ENCODE measurements at places on chromosomes 4 and X.

GRCh38 chr4:124396333-124396732 lies 316.2 kb downstream of the ANKRD50 start:
- DNase-seq: no peak

DNA sequence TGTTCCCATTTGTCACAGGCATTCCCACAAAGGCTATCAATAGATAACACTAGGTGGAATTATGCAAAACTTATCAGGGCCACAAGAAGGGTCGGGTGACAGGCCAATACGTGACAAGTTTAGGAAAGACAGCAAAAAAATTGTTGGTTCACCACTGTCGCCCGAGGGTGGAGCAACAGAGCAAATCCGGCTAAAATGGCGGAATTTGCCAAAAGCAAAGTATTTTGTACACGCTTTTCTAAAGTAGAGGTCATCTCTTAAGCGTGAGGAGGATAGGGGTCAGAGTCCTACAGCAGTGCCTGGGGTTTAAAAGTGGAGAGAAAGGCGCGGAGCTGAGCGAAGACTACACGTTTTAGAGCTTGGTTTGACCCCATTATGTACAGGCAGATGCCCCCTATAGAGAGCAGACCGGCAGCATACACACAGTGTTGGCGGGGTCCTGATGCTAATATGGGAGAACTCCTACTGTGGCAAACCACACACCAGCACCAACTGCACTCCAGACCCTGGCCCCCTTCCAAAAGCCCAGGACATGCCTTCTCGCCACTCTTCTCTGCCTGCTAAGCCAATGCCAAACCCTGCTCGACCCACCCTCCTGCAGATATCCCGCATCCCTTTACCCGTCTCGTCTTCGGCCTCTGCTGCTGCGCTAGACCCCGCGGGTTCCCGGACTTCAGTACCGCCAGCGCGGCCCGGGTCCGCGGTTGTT lies 733 bp downstream of the CCNA2 start:
- peak; percentile 23 for DNase-seq

DNA sequence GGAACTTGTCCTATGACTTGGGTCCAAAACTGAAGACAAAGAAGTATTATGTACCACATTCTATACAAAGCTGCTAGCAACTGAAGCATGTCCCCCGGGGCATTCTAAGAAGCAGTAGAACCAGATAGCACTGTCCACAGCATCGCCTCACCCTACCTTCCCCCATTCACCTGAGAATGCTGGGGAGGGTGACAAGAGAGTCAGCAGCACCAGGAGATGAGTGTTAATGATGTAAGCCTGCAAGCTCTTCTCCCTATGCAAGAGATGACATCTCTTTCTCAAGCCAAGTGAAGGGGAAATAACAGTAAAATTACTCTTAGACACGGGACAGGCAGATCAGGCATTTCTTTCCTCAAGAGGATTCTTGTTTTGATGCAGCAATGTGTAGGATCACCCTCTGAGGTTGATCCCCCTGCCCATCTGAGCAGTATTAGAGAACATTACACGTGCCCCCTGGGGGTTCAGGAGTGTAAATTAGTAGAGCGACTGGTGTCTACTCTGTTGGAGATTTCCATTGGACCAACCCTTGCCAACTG lies 13.9 kb upstream of the TLR1 start:
- DNase-seq: no peak

DNA sequence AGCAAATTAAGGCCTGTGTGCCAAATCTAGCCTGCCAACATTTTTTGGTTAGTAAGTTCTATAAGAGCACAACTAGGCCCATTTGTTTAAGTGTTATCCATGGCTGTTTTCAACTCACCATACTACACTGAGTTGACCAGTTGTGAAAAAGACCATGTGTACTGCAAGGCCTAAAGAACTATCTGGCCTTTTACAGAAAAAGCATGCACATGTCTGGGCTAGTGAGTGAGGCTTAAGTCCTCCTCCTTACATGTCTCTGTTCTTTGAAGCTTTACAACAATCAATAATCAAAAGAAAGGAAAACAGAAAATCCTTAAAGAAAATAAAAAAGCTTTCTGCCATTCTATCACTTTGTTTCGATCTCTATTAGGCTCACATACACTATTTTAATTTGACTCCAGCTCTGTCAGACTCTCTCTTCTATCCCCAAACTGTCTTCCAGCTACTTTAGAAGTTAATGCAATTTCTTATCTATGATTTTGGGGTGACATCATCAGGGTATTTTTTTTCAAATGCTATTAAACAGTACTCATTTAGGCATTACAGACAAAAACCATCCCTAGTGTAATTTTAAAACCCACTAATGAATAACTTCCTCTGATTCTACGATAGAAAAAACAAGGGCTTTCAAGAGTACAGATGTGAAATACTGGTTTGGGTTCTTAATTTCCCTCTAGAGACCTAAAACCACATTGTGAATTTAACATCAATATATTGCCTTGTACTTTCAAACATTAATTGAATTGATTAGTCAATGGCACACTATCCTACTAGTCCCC lies 161.8 kb downstream of the MAB21L2 start:
- no peak for DNase-seq

DNA sequence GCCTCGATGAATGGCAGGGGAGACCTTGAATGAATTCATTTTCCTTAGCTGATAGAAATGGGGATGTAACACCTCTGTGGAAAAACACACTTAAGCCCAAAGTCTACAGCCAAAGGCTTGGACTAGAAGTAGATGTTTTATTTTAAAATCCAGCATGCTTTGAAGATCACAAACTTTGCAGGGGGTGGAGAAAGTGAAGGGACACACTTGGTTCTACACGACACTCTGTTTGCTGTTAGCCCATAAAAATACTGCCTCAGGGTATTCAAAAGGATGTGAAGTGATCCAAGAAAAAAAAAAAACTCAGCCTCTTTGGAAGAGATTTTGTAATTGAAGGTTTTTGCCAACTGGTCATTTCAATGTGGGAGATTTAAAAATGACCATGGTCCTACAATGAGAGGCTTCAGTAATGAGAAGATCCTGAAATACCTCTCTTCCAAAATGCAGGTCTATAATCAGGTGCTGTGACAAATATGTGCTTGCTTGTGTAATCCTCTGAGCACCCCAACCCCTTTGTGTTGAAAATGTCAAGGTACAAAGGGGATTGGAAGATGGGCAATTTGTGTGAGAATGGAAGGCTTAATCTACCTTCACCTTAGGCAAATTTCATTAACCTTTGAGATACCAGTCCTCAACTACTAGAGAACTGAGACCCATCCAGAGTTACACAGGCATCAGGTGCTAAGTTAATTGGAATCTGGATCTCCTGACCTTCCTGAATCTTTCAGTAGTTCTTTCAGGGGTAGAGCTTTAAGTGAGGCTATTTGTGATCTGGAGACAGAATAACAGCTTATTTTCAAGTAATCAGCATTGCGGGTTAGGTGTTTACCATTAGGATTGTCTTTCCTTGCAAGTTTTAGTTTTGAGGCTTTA lies 82.5 kb downstream of the HS6ST2 start:
- no peak for DNase-seq

DNA sequence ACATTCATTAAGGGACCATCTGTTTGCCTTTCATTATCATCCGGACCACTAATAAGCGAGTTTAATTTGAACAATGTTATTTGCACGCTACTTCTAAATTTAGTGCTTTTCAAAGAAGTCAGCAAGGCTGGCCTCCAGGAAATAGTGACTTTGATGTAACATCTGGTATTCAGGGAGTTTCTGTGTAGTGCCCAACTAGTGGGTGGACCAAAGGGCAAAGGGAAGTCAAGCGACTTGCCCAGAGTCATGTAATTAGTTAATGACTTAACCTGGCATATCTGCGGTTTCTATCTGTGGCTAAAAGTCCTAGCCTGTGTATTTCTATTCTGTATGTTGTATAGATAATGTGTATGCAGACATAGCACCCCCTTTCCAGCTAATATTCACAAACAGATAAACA lies 56.3 kb upstream of the LCORL start:
- no peak for DNase-seq

DNA sequence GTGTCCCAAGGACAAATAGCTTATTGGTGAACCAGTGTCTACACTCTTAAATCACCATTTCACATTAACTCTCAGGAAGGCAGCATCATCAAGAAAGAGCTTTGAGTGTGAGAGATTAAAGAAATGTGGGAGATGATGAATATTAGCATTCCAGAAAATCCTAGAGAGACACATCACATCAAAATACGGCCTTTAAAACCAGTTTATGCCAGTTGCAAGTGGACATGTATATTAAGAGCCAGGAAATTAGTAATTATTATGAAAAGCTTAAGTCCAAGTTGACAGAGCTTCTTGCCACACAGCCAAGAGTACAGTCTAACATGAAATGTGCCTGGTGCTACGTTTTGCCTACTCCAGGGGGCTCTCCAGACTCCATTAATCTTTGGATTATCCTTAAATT lies 503.0 kb upstream of the BOD1L1 start:
- no peak for DNase-seq

- no peak for DNase-seq
Observed at GRCh38 chr4:152613351-152613750, 66.4 kb downstream of the TMEM154 start.

DNA sequence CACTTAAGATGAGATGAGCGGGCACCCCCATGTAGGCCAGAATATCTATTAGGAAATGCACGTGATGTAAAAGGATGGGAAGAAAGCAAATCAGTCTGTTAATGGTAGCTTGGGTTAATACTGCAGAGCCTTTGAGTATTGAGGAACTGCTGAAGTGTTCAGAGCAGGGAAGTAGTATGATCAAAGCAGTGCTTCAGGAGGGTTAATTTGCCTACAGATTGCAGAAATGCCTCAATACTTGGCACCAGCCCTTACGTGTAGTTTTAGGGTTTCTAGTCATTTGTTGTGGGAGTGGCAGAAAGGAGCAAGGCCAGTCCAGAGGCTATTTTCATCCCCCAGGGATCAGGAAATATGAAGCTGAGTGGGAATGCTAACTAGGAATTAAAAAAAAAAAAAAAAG lies 19.7 kb downstream of the ZFX start:
- no peak for DNase-seq

DNA sequence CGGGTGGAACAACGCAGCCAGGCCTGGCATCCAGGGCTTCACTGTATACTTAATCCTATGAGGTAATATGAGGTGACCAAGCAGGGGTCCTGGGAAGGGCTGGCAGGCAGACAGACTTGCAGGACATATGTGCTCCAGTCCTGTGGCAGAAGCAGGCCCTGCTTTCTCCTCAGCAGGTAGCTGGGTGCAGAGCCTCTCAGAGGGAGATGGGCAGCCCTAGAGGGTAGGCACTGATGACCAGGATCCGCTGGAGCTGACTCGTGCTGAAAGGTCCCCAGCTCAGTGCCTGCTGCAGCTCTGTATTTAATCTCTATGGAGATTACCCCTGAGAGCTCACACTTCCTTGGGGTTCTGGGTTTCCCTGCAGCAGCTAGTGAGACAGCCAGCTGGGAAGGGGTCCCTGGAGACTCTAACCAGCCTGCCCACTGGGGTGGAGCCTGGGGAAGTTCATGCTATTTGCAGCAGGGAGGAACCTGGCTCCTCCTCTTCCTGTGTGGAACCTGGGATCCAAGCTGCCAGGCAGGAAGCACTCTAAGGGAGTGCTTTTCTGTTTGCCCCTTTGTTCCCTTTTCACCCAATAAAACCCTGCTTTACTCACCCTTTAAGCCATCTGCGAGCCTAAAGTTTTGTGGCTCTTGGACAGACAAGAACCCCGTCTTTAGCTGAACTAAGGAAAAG lies 339.2 kb downstream of the DCAF12L2 start:
- no peak for DNase-seq

DNA sequence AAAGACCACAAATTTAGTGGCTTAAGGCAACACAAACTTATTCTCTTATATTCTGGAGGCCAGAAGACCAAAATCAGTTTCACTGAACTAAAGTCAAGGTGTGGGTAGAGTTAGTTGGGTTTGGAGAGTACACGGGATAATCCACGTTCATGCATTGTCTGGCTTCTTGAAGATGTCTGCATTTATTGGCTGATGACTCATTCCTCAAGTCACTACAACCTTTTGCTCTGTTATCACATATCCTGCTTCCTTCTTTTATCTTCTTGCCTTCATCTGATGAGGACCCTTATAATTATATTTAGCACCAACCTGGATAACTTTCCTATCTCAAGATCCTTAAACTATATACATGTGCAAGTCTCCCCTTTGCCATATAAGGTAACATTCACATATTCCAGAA lies 590.0 kb downstream of the FSTL5 start:
- DNase-seq: no peak

GRCh38 chr4:182493377-182493776 lies 250.2 kb downstream of the TENM3 start:
- no peak for DNase-seq

- no peak for DNase-seq
Observed at GRCh38 chr4:13162886-13163285, 321.3 kb downstream of the RAB28 start.

GRCh38 chr4:48350871-48351270 lies 9.5 kb downstream of the SLAIN2 start:
- no peak for DNase-seq

DNA sequence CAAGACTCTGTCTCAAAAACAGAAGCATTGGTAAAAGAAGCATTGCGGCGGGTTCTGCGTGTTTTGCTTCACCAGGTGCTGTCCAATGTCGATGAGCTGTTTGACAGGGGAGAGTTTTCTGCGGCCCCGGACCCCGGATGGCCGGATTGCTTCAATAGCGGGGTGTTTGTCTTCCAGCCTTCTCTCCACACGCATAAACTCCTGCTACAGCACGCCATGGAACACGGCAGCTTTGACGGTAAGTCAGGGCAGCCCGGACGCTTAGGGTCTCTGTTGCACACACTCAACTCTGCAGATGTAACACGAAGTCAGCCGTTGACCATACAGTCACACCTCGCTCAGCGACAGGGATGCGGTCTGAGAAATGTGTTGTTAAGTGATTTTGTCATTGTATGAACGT lies 26.2 kb downstream of the GYG2 start:
- DNase-seq: no peak

GRCh38 chr4:184265546-184266351 lies 48.1 kb upstream of the ENPP6 start:
- no peak for DNase-seq

DNA sequence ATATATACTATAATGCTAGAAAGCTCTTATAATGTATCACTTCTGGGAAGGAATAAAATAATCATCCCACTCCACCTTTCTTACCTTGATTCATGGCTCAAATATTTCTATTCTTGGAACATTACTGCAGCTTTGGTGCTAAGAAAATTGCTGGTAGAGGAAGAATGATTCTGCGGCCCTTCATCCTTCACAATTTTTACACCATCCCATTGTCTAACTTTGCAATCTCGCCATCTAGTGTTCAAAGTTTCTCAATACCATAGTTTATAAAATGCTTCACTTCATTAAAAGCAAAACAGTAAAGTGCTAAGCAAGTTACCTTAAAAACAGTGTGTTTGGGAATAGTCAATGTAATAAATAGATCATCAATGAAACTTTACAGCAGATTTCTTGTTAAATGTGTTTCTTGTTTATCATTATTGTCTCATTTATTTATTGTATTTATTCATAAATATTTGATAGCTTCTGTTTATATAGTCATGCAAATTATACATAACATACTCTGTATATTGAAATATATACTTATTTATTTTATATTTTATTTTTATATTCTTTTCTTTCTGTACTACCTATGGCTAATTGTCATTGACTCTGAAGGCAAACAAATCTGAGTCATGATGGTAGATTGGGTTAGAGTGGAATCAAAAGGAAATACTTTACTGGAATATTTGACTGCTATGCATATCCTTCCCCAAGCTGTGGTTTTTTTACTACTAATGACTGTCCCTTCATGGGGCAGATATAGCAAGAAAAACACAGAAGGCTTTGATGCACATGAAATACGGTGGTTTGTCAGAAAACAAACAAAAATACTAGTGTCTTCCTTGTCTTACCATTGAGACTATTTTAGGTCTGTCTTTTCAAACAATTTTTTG lies 390.7 kb downstream of the MAPK10 start:
- no peak for DNase-seq

All from activated CD4-positive, alpha-beta T cell treated with anti-CD3 and anti-CD28 coated beads, Interleukin-2, amount 50 U/mL, for 1 hour (primary cell).